Stimulated activated CD8-positive, alpha-beta memory T cell treated with anti-CD3 and anti-CD28 coated beads, Interleukin-4, amount 100 ng/mL, for 1 hour (primary cell): ENCODE measurements at places on chromosomes 11 and 22.
A peak's percentile ranks its signal among the peaks of the same experiment; 100 is the strongest.

DNA sequence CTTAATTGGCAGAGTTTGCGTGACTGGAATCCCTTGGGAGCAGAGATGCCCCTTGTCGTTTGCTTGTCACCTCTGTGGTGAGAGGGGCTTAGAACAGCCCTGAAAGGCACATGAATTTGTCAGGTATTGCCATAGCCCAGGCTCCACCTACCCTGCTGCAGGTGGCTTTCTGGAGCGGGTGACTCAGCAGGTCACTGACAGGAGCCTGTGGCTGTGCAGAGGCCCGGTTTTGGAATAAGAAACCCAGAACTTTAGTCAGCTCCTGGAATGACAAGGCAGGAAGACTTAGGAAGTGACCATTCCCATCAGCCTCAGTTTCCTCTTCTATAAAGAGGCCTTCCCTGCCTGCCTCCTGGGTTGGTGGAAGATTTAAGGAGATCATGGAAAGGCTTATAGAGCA, 539.7 kb downstream of the INSC start:
- DNase-seq: no peak

GRCh38 chr11:110463153-110463552, 33.4 kb downstream of the FDX1 start:
- no peak for DNase-seq

- DNase-seq: no peak
Measured at GRCh38 chr11:5197536-5197935, 2.9 kb downstream of the OR51V1 start.

DNA sequence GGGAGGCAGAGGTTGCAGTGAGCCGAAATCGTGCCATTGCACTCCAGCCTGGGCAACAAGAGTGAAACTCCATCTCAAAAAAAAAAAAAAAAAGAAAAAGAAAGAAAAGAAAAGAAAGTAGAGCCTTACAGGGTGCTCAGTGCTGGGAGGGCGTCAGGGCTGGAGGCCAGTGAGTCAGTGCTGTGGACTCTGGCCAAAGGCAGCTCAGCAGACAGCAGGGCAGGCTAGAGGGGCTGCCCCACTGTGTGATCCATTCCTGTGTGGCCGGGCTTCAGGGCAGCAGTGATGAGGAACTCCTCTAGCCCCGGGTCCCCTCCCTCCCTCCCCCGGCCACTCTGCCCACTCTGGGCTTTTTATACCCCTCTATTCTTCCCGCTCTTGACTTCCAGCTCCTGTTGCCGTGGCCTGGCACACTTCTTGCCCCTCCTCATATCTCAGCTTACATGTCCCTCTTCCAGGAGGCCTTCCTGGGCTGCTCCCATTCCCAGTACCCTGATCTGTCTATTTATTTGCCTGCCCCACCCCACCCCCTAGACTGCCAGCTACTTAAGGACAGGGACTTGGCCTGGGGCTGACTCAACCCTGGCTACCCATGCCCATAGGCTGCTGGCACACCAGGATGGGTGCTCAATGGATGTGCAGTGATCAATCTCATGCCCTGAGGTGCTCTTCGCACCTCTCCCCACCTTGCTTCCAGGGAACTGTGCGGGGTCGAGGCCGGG, 10.1 kb downstream of the SYT12 start:
- no peak for DNase-seq

GRCh38 chr11:110908401-110909105, 196.3 kb upstream of the ARHGAP20 start:
- no peak for DNase-seq

DNA sequence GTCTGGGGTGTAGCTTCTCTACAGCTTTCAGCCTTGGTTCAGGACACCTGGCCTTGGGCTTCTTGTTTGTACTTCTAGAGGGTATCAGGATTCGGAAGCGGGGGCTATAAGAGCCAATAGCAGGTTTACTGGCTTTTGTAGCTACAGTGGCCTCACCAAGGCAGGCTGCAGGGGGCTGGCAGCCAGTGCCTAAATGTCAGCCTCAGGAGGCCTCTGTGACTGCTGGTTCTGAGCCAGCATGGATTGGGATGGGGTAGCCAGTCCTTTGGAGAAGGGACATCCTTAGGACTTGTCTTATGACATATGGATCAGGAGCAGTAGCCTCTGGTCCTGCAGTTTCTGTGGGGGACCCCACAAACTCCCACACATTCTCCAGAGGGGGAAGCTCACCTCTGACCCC, 29.9 kb downstream of the EIF3F start:
- DNase-seq: no peak

DNA sequence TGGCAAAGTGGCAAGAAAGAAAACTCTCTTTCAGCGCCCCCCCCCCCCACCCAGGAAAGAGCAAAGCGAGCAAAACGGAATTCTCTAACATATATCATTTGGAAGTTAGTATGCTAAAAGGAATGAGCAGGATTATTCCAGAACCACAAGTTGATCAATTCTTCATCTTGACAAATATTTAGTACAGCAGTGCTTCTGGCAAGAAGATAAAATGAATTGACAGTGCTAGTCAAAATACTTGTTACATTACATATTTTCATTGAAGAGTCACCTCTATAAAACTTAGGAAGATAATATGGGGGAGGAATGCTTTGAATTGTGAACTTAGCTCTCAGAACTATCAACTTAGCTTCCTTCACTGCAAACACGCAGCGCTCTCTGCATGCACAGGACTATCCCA, 377.4 kb downstream of the DYNC2H1 start:
- no peak for DNase-seq

GRCh38 chr11:113533425-113533698, 58.2 kb upstream of the DRD2 start:
- no peak for DNase-seq

- DNase-seq: no peak
Measured at GRCh38 chr11:60080535-60080934, 7.9 kb upstream of the MS4A2 start.

- DNase-seq: no peak
Measured at GRCh38 chr11:45477588-45477987, 187.8 kb downstream of the CHST1 start.

GRCh38 chr22:44759001-44759400, 6.6 kb downstream of the ARHGAP8 start:
- DNase-seq: no peak

DNA sequence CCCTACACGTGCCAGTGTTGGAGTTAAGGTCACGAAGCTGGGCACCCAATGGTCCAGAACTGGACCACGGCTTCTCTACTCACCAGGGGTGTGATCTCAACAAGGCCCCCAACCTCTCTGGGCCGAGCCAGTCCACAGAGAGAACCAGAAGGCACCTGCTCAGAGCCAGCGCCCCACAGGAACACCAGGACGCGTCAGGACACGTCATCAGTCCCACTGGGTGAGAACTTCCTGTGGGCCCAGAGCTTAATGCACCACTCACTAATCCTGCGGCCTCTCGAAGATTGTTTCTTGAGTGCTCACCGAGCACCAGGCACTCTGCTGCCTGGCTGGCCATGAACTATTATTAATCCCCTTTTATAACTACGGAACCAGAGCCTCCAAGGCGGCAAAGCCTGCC, 10.1 kb downstream of the PHF21B start:
- DNase-seq: no peak

DNA sequence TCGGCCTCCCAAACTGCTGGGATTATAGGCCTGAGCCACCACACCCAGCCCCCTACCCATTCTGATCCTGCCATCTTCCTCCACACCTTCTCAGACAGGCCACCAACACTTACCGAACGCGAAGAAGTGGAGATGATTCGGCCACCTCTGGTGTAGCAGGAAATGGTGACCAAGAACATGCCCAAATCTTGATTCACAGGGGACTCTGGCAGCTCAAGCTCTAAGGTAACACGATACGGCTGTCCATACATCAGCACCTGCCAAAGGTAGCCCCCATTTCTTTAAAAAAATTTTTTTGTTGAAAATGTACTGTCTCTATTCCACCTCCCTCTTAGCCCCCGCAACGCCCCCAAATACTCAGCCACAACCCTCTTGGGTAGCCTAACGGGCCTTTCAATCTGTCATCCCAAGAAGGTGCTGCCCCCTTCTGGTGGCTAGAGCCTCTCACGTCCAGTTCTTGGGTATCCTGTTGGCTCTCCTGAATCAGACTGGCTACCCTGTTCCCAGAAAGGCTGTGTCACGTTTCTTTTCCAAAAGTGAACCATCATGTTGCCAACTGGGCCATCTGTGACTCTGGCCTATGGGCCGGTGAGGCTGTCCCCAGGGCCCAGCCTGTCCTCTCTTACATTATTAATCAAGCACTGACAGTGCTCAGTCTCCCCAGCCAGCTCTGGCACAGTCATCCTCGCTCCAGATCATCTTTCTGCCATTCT, 5.3 kb upstream of the LRRN4CL start:
- DNase-seq: peak; percentile 53

DNA sequence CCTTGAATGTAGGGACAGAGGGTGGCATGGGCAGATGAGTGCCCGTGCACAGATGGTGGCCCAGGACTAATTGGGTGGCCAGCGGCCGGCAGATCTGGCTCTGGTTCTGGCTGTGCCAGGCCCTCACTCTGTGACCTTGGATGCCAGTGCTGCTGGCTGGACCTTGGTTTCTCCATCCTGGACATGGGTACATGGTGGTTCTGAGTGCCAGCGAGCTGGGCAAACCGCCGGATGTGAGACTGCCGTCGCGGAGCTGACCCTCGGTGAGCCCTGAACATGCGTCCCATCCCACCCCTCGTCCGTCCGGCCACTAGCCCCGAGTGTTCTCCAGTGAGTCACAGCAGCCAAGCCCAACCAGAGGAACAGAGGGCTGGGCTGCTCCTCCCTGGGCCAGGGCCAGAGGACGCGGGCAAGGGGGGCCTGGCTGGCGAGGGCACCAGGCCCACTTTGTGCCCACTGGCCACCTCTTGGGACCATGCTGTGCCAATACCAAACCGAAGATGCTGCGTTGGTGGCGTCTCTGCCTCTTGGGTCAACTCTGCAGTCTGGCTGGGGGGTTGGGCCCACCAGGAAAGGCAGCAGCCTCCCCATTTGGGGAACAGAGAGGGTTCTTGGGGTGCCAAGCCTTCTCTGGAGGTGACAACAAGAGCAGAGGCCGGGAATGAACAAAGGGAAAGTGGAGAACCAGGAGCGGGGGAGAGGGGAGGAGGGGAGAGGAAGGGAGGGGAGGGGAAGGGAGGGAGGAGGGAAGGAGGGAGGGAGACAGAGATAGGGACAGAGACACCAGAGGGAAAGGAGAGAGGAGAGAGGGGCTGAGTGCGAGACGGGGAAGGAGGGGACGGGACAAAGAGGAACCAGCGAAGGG, 10.7 kb downstream of the LSP1 start:
- DNase-seq: no peak

- DNase-seq: no peak
Measured at GRCh38 chr11:2140411-2141400, 1.5 kb upstream of the IGF2 start.

GRCh38 chr22:42716649-42717127, 4.0 kb downstream of the A4GALT start:
- no peak for DNase-seq

- no peak for DNase-seq
Measured at GRCh38 chr11:110190885-110191284, 97.7 kb downstream of the ZC3H12C start.

DNA sequence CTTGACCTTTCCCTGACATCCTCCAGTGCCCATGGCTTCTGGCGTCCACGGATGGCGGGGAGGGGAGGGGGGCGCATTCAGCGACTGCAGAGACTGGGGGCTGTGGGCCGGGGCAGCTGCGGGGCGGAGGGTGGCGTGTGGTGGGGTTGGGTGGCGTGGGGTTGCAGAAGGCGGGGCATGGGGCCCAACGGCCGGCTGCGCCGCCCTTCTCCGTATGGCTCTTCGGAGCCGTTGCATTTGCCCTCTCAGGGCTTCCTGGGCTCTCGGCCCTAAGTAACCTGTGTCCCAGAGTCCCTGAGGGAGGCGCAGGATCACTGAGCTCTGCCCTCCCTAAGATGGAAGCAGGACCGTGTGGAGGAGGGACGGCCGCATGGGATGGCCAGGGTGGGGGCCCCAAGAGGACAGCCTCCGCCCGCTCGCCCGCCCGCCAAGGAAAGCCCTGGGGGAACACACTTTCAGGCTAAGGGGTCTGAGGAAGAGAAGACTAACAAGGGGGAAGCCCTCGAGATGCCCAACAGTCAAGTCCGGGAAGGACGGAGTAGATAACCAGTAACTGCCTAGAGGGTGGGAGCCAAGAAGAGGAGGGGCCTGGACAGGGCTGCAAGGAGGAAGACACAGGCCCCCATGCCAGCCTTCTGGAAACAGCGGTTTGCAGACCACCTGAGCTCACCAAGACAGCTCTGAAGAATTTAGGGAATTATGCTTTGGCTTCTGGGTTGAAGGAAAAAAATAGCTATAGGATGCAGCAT, 9.2 kb upstream of the AIFM3 start:
- no peak for DNase-seq

- DNase-seq: no peak
Measured at GRCh38 chr11:75689863-75690609, 21.2 kb upstream of the MAP6 start.

DNA sequence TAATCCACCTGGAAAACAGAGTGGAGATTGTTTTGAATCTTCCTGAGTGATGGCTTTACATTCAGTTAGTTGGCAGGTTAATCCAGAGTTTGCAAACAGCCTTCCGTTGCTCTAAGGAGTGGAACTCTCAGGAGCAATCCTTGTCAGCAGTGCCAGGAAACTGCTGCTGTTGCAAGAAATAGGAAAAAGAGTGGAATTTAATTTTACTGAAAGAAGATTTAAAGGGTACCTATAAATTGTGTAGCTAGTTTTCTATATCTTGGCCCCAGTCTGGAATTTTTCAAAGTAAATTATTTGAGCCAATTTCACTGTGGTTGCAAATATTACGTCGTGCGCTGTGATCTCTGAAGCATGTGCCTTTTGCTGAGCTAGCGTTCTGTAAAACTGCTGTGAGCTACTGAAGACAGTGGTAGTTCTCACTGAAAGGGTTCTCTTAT, 55.5 kb upstream of the SLC5A12 start:
- DNase-seq: no peak

DNA sequence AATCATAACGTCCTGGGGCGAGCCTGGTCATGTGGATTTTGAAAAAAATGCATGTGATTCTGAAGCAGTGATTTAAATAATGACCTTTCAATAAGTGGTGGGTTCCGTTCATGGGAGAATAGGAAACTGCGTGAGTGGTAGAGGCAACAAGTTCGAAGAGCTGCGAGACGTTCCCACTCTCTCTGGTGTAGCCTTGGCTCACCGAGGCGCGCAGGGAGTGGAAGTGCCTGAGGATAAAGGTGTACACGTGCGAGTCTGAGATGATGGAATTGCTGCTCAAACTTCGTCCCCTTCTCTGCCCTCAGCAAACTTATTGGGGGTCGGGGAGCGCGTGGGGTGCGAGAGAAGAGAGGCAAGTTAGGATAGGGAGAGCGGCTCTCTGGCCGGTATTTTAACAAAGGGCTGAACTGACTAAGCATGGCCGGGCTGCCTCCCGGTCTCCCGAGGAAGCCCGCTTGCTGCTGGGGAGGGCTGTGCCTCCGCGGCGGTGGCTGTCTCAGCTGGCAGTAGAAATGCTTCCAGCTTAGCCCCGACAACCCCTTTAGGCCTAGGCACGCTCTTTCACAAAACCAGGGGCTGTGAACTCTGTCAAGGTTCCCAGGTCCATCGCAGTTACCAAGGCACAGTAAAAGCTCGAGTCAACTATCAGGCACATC, 875 bp upstream of the STT3A start:
- no peak for DNase-seq

DNA sequence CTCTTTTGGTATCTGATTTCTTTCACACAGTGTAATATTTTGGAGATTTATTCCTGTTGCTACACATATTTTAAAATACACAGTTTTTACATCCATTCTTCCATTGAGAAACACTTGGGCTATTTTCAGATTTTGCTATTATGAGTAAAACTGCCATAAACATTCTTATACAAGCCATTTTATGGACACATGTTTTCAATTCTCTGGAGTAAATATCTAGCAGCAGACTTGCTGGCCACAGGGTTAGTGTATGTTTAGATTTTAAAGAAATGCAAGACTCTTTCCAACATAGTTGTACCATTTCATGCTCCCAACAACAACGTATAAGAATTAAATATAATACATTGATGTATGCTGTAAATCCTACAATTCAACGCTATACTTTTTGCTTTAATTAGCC, 360.8 kb upstream of the PITPNB start:
- DNase-seq: no peak
